ENCODE measurements at places on chromosomes 12 and 14. TPM values are rescaled to one million over a fixed set of nuclear protein-coding genes. Genes with fewer than 3 reads are reported as not detected.

The ADCK1 gene
- 7.1 TPM for polyA plus RNA-seq

The KRT85 gene
- not detected for polyA plus RNA-seq

The EXOC5 gene
- 59.1 TPM for polyA plus RNA-seq

The TESPA1 gene
- polyA plus RNA-seq = not detected

The CPNE6 gene
- polyA plus RNA-seq = 30.4 TPM
